ENCODE measurements at places on chromosomes 6 and 20.

- DNase-seq, result no peak
Observed at GRCh38 chr6:26431258-26432172, 8.8 kb upstream of the BTN3A3 start.

GRCh38 chr6:110999634-111000270 lies 17.9 kb downstream of the RPF2 start:
- DNase-seq, result no peak

DNA sequence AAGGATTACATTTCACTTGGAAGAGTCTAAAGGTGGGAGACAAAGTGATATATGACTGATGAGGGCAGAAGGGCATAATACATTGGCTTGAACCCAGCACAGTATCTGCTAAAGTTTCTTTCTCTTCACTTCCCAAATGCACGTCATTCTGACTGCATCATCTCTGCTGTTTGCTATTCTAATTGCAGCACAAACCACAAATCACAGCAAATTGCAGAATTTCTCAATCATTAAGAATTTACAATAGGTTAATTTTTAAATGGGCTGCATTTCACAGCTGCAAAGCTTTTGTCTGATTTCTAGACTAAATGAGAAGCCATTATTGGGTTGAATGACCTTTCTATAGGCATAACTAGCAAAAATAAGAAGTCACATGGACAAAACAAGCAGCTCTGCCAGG lies 337.0 kb downstream of the RNGTT start:
- DNase-seq, result no peak

GRCh38 chr6:71127374-71127773 lies 161.2 kb upstream of the OGFRL1 start:
- DNase-seq, result no peak

GRCh38 chr6:139987091-139987490 lies 612.6 kb upstream of the CITED2 start:
- DNase-seq, result no peak

DNA sequence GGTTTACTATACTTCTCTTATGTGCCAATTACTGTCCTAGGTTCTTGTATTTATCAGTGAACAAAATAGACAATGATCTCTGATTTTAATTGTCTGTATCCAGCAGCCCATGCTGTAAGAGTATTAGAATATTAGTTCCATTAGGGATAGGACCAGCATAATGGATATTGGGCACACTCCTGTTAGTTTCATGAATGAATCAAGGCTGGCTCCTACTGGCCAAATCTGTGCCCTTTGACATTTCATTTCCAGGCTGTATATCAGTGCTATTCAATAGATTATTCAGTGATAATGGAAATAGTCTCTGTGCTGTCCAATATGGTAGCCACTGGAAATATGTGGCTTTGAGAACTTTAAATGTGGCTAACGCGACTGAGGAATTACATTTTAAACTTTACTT lies 1007.9 kb upstream of the FLRT3 start:
- DNase-seq, result no peak

All from HuH-7 (cell line).